ENCODE measurements at places on chromosomes 4 and X.

DNA sequence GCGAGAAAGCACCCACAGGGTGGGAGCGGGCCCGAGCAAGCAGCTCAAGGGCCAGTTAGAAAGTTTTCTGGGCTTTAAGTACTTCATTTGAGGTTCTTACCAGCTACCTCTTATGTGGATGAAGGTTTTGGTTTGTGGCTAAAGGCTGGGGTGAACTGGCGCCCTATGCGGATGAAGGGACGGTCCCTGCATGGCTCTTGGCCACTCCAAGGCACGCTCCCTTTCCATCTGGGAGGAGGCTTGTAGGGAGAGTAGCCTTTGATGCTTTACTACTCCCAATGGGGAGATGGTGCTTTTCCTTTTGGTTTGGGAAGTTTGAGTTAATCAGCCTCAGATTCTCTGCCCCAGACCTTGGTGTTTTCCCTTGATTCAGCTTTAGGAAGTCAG, 17.7 kb downstream of the MRFAP1 start:
- no peak for DNase-seq

GRCh38 chr4:71498002-71498401, 159.2 kb downstream of the SLC4A4 start:
- no peak for DNase-seq

- no peak for DNase-seq
Observed at GRCh38 chrX:19595043-19595677, 79.9 kb upstream of the MAP3K15 start.

DNA sequence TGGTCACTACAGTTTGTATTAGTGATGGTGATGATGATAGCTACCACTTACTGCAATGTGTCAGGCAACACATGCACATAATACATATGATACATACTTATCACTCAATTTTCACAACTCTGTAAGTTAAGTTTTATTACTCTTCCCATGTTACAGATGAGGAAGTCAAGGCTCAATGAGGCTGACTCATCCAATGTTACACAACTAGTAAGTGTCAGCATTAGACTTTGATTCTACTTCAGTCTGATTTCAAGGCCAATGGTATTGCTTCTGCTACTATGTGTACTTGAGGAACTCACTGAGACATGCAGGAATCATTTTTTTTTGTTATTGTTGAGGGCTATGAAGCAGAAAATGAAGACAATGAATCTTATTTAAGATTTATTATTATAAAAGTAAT, 96.4 kb upstream of the TRPC5OS start:
- DNase-seq, result no peak

DNA sequence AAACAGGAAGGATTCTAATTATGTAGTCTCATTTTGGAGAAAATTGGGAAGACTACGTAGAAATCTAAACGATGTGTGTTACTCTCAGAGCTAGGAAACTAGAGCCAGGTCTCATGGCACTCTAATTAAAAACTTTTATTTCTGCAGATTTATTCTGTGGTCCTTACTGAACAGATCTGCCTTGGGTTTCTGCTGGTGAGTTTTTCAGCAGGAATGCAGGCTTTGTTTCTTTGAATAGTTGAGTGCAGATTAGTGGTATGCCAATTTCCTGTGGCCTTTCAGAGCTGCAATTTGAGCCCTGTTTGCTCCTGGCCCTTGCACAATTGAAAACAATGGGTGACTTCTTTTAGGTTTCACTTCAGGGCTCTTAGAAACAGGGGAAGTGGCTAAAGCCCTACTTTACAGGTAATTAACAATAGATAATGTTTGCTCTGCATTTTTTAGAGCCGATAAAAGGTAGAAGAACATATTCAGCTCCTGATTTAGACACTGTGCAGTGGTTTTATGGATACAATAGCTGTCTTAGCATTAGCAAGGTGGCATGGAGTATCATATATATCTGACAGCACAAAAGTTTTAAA, 21.8 kb downstream of the SPRY1 start:
- no peak for DNase-seq

GRCh38 chrX:115363372-115363771, 73.9 kb downstream of the LUZP4 start:
- DNase-seq, result no peak

DNA sequence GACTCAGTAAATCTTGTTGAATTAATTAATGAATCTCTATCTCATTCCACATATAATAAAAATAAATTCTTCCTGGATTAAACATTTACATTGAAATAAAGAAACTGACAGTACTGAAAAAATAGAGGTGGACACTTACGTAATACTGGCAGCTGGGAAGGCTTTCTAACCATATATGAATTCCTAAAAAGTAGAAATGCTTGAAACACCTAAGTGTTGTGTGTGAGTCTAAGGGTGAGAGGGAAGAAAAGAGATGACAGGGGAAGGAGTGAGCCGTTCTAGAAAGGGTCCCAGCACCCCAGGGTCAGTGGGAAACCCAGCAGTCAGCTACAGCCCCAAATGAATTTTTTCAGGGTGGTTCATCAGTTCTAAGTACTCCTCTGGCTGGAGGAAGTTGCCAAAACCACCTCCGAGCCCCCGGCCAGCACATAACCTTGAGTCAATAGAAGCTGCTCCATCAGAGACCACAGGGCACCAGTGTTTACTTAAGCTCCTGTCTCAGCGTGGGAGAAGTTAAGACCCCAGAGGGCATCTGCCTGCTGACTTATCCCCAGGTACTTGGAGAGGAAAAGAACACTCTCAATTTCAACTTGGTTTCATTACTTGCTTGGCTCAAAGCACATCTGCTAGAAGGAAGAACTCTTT, 18.3 kb downstream of the GAB3 start:
- DNase-seq, result no peak

- DNase-seq, result no peak
Observed at GRCh38 chr4:113020966-113021365, 28.5 kb upstream of the ANK2 start.
